Cerebellar nuclear complex (tissue), 1 donor: ENCODE measurements at places on chromosomes 1 and 21.

DNA sequence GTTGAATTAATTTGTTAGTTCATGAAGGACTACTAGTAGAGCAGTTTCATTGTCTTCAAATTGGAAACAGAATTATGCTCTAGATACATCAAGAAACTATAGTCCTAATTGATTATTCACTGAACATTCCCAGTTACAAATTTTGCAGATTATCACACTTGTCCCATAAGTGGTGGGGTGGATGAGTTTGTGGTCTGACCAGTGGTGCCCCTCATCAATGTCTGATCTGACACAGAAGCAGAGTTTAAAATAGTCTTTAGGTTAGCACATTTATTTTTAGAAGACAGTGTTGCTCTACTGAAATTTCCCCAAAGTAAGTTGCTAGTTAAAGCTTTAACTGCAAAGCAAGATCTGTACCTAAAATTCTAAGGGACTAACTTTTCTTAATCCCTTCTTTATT is 42.9 kb downstream of the INKA2 start:
- DNase-seq = no peak

GRCh38 chr21:15210235-15210678 is 145.5 kb upstream of the NRIP1 start:
- no peak for DNase-seq

DNA sequence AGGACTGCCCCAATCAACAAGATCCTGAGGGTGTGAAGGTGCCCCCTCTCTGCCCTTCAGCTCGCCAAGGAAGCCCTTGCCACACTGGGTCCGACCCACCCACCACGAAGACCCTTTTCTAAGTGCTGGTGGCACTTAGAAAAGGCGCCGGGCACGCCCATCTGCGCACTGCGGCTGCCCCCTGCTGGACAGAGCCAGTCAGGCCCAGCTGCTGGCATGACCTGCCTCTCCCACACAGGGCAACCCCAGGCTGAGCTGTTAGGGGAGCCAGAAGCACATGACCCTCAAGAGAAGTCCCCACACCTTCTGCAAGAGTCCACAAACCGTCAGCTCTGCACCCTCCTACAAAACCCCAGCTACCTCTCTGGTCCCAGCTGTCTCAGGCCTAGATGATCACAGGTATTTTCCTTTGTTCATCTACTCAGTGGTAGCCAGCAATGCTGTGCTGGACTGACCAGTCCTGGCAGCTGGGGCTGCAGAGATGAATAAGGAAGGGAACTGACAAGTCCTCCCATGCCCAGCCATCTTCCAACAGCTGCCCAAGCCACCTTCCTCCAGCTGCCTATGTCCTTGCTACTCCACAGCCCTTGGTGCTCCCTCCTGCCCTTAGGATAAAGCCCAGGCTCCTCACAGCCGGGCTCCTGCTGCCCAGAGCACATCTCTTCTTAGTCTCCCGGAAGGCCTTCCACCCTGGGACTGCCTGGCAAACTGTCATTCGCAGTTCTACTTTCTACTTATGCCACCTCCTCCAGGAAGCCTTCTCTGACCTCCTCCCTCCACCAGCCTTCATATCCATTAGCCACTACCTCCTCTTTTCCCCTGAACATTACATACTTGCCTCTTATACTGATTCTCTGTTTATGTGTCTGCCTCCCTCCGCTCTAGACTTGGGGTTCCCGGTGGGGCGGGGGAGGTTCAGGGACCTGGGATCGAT is 39.8 kb upstream of the ZC3H12A start:
- no peak for DNase-seq

GRCh38 chr1:228208831-228209551 is 1.1 kb downstream of the OBSCN start:
- no peak for DNase-seq

DNA sequence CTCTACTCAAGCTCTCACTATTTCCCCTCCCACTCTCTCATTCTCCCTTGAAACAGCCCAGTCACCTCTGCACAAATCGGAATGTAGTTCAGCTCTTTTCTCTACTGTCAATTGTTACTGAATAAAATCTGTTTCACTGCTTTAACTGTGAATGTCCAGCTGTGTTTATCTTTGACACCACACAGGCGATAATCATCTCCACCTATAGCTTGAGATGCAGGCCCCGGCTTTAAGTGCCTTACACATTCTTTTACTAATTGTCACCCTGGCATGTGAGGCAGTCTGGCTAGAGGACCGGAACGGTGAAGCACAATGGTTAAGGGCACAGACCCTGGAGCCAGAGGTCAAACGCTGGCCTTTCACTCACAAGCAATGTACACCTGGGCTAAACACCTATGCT is 122.8 kb upstream of the C8B start:
- DNase-seq = no peak

DNA sequence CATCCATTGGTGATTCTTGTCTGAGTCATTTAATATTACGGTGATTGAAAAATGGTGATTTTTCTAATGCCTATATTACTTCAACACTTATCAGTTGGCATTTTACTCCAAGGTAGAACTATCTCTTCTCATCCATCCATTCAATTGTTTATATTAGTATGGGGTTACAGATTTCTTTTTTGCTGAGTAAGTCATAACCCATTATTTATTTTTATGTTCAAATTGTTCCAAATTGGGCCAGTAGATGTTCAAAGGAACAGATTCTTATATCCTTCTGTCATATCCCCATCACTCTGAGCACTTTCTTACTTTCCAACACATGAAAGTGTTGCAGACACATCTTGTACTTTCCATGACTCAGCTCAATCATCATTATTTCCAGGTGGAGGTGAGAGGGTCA is 466.8 kb upstream of the CAMK1G start:
- DNase-seq = no peak

- no peak for DNase-seq
Observed at GRCh38 chr1:198778049-198778448, 139.2 kb downstream of the PTPRC start.

DNA sequence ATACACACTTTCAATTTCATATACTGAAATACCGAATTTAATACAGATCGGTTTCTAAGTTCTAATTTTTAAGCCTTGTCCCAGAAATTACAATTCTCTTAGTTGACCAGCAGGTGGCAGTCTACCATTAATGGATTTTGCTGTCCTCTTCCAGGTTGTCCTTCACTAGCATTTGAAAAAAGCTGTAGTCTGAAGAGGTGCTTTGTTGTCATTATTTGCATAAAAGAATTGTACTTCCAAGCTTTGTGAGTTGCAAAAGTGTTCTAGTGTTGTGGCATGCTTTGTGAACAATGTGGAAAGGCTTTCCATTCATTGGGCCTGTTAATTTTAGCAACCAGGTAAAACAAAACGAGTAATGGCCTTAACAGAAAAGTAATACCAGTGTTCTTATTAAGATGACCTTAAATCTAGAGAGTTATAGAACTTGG is 193.6 kb downstream of the RPS6KC1 start:
- DNase-seq = no peak

DNA sequence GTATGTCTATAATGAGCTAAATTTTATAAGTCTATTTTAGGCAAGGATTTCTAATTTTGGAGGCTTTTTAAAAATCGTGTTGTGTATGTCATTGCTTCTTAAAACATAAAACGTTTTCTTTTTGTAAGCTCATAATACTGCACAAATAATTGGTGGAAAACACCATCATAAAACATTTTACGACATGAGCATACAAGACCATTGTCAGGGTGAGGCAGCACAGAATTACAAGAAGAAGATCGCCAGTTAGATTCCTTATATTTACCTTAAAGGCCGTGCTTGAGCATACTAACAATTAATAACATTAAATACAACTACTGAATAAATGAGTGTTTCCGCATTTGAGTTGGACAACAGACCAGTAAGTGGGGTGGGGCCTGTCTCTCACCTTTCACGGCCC is 19.1 kb upstream of the LMX1A start:
- no peak for DNase-seq

DNA sequence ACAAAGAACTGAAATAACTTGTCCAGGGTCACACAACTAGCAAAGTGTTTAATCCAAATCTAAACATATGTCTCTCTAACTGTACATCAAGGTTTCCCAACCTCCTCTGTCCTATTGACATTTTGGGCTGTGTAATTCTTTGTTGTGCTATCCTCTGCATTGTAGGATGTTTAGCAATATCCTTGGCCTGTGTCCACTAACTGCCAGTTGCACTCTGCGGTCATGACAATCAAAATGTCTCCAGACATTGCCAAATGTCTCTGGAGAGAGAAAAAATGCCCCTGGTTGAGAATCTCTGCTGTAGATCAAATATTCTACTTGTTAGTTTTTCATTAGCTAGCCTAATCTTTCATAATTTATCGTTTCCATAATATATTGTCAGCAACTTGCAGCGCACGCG is 353.4 kb upstream of the NEGR1 start:
- DNase-seq = no peak

GRCh38 chr1:208242941-208243526 is 1.1 kb downstream of the PLXNA2 start:
- DNase-seq = no peak

DNA sequence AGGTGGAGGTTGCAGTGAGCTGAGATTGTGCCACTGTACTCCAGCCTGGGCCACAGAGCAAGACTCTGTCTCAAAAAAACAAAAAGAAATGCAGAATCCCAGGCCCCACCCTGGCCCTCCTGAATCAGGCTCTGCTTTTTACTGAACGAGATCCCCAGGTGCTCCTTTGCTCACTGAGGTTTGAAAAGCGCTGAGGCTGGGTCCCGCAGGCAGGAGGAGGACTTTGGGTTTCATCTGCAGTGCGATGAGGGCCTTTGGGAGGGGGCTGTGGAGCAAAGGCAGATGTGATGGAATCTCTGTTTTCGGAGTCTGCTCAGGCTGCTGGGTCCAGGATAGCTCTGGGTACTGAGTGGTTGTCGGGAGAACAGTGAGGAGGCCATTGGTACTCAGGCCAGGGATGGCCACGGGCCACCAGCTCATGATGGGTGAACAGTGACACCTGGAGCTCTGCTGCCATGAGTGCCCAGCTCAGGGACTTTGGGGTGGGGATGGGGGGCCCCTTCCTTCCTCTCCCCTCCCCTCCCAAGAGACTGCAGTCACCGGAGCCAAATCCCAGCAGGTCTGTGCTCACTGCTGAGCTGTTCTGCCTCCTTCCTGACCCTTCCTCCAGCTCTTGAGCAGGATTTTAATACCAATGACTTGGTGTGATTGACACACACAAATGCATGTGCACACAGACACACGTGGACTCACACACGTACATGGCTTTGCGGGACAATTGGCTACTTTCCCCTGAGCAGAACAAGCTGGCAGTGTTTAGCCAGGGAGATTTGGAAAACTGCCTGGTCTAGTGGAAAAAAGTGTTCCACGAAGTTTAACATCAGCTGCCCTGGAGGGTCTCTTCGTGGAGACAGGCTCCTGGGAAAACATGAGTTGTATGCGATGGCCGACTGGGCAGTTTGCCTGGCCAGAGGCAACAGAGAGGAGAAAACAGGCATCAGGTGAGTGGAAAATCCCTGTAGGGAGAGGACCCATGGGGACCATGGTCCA is 3.6 kb upstream of the DHRS3 start:
- DNase-seq = no peak

DNA sequence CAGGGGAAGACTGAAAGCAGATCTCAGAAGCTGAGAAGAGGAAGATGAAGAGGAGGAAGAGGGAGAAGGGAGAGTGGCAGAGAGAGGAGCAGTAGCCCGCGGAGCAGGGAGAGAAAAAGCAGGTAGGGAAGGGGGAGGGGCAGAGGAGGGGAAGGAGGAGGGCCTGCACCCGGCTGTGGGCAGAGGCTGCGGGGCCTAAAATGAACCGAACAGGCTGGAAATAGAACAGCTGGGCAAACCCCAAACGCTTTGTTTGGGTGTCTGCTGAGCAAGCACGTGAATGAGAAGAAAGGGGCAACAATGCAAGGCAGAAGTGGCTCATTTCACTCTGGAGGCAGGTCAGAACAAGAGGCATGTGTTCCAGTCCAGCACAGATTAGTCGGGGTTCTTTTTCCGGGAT is 33.5 kb downstream of the KCNC4 start:
- DNase-seq = no peak

- DNase-seq = no peak
Observed at GRCh38 chr1:159548126-159548525, 12.3 kb upstream of the OR10J5 start.
